ENCODE measurements at places on chromosomes 6 and 20.

GRCh38 chr6:25341923-25342619, 62.9 kb downstream of the CARMIL1 start:
- DNase-seq: no peak

GRCh38 chr6:37889051-37889450, 69.5 kb downstream of the ZFAND3 start:
- DNase-seq: no peak

GRCh38 chr6:104462811-104463599, 396.7 kb downstream of the HACE1 start:
- no peak for DNase-seq

- no peak for DNase-seq
These were observed 72.1 kb downstream of the GFRAL start for GRCh38 chr6:55399351-55399750.

- no peak for DNase-seq
These were observed 40.5 kb upstream of the NKX2-4 start for GRCh38 chr20:21437816-21438215.

All from HS-27A (cell line).